ENCODE measurements at places on chromosomes 1 and 21.

- no peak for DNase-seq
Observed at GRCh38 chr1:215539803-215540570, 27.1 kb upstream of the KCTD3 start.

DNA sequence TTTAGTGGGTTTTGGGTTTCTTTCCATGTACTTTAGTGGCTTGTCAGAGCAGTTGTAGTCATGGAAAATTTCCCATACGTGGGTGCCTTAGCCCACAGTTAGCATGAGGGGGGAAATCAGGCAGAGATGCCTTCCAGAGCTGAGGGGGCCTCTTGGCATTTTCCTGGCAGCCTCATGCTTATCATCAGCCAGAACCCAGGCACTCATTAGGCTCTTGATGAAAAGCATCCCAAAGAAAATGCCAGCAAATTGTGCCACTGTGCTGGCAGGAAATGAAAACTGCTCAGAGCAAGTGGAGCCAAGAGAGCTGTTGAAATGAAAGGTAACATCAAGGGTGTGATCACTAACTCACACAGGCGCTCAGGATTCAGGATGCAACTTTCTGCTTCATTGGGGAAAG is 128.0 kb downstream of the TNNI3K start:
- no peak for DNase-seq

- DNase-seq: no peak
Observed at GRCh38 chr1:200899451-200899915, 4.8 kb downstream of the INAVA start.

GRCh38 chr1:3664700-3665375 is 12.5 kb downstream of the TP73 start:
- DNase-seq: no peak

GRCh38 chr1:38076455-38076854 is 29.9 kb upstream of the POU3F1 start:
- no peak for DNase-seq

- peak; percentile 92 for DNase-seq
Observed at GRCh38 chr1:202164271-202165037, 4.1 kb upstream of the PTPN7 start.

Measured in natural killer cell (primary cell).